ENCODE measurements at places on chromosomes 16 and 17.

GRCh38 chr16:87464691-87465300 lies 28.0 kb downstream of the ZCCHC14 start:
- DNase-seq = peak; percentile 63

- DNase-seq = no peak
These were observed 105.7 kb downstream of the C17orf67 start for GRCh38 chr17:56727876-56728617.

DNA sequence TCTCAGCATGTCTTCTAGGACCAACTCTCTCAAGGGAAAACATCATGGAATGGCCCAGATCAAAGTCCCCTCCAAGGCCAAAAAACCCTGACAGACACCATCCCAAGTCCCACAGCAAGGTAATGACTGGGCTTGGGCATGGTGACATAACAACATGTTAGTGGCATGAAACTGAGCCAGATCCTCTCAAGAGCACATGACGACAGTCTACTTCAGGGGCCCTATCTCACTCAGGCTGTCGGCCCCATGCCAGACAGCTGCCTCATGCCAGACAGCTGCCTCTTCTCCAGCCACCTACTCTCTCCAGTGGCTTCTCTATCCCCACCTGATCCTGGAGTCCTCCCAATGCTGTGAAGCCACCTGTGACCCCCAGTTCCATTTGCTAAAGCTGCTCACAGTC lies 18.4 kb downstream of the HSD11B2 start:
- DNase-seq = no peak

- DNase-seq = no peak
These were observed 13.4 kb upstream of the CRHR1 start for GRCh38 chr17:45770632-45771270.

DNA sequence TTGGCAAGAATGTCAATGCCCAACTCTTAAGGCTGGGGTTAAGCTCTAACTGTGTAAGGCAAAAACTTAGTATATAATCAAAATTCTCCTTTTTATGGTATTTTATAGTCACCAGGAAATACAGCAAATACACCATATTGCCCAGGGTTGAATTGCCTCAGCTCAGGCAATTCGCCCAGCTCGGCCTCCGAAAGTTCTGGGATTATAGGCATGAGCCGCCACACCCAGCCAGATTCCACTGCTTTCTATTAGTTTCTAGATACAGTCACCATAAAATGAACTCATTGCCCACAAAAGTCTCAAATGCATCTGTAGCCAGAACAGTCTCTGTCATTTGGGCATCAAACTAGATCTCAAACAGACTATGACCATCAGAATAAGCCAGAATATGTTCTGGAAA lies 238.7 kb upstream of the TOX3 start:
- DNase-seq = no peak

DNA sequence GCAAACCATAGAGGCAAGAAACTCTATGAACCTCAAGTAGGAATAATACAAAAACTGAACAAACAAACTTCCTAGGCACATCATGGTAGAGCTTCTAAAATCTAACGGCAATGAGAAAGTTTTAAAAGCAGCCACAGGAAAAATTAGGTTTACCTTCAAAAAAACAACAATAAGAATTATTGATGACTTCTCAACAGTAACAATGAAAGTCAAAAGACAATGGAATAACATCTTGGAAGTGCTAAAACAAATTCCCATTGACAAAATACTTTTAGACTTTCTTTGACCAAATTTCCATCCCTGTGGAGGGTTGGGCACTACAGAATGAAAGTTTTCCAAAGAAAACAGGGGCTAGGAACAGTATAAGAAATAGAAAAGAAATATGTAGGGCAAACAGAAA lies 222.9 kb upstream of the ERCC4 start:
- no peak for DNase-seq

DNA sequence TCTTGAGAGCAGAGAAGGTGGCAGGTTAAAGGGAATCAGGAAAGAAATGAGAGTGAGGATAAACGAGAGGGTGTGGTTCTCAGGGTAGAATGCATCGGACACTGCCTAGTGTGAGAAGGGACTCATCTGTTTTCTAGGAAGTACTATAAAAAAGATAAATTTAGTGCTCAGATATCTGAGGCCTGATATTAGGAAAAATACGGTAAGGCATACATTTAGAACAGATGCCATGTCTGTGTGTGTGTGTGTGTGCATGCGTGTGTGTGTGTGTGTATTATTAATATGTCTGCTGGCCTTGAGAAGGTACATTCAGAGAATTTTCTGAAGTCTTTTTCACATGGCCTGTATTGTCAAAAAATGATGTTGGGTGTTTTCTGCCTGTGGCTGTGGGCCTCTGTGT lies 414.8 kb downstream of the MAF start:
- DNase-seq = no peak

GRCh38 chr17:61196799-61197198 lies 202.8 kb upstream of the TBX2 start:
- DNase-seq = no peak

GRCh38 chr17:19424934-19425868 lies 14.2 kb downstream of the RNF112 start:
- no peak for DNase-seq

- DNase-seq = no peak
These were observed 80.3 kb downstream of the ARHGAP23 start for GRCh38 chr17:38508570-38508950.

GRCh38 chr16:67666559-67667452 lies at the start of the genes C16orf86 and ENKD1:
C16orf86 (plus strand) TSS chr16:67666814; CDS start chr16:67666971, 157 bp downstream.
ENKD1 (minus strand) TSS chr16:67666750; CDS start chr16:67666442, 308 bp downstream.
- peak; percentile 83 for DNase-seq

GRCh38 chr16:31215287-31216162 lies 1.4 kb downstream of the PYDC1 start:
- no peak for DNase-seq

DNA sequence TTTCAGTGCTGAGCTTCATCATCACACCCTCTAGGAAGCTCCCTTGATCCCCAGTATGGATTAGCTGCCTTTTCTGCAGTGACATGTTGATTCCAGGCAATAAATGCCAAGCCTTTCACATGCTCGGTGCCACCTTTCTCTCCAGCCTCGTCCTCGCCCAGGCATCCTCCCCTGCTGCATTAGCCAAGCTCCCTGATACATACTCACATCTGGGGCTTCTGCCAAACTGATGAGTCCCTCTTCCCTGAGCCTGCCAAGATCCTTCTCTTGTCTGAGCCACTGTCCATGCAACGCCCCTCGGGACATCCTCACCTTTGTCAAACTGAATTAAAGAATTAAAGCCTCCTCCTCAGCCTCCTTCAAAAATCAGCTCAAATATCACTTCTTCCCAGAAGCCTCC lies 538.5 kb upstream of the CDH11 start:
- no peak for DNase-seq

GRCh38 chr17:31431852-31432658 lies 40.6 kb downstream of the RAB11FIP4 start:
- DNase-seq = no peak

DNA sequence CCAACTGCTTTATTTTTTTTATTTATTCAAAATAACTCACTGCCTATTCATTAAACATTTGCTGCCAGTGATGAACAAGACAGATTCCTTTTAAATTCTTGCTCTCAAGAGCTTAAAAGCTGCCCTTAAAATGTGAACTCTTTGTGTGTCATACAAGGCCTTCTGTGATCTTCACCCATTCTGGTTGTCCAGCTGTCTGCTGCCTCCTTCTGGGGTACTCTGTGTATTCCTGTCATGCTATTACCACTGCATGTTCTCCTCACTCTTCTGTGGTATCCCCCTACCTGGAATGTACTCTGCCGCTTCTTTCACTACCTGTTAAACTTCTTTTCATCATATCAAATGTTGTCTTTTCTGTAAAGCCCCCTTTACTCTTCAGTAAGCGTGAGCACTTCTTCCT lies 165.8 kb downstream of the CHD9 start:
- no peak for DNase-seq

GRCh38 chr16:87465306-87465705 lies 27.5 kb downstream of the ZCCHC14 start:
- DNase-seq = peak; percentile 65

DNA sequence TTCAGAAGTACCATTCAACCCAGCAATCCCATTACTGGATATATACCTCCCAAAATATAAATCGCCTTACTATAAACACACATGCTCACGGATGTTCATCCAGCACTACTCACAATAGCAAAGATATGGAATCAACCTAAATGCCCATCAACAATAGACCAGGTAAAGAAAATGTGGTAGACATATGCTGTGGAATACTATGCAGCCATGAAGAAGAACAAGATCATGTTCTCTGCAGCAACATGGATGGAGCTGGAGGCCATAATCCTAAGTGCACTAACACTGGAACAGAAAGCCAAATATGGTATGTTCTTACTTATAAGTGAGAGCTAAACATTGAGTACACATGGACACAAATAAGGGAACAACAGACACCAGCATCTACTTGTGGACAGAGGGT lies 7.8 kb downstream of the ALOX15 start:
- no peak for DNase-seq

- no peak for DNase-seq
These were observed 153.9 kb downstream of the PARN start for GRCh38 chr16:14476183-14476582.

DNA sequence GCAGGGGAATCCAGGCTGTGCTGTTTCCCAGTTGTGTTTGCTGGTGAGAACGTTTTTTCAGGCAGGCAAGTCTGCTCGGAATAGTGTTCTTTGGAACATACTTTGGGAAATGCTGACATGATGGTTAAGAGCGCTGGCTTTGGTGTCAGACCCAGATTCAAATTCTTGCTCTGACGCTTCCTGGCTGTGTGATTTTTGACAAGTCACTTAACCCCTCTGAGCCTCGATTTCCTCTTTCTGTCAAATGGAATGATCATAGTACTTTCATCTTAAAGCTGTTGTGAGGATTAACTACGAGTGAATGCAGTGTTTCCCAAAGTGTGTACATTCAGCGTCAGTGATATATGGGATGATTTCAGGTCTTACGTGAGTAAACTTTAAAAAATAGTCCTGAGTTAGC lies 4.8 kb downstream of the FBRS start:
- no peak for DNase-seq

GRCh38 chr17:13209081-13209480 lies 191.3 kb upstream of the ELAC2 start:
- no peak for DNase-seq

DNA sequence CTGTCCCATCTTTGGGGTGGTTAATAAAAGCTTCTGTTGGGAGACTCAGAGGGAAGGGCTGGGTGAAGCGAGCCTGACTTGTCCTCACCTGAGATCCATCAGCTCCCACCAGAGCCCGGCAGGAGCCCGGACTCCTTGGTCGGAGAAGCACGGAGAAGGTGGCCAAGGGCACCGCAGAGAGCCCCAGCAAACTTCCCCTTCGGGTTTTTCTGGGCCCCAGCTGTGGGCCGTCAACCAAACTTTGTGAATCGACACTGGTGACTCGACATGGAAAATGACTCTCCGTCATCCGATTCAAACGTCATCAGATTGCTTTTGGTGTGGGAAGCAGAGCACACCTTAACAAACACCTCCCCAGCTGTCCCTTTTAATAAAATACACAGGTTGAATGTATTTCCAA lies 21.4 kb downstream of the ENPP7 start:
- no peak for DNase-seq

GRCh38 chr16:25126820-25127232 lies 15.3 kb downstream of the LCMT1 start:
- no peak for DNase-seq

DNA sequence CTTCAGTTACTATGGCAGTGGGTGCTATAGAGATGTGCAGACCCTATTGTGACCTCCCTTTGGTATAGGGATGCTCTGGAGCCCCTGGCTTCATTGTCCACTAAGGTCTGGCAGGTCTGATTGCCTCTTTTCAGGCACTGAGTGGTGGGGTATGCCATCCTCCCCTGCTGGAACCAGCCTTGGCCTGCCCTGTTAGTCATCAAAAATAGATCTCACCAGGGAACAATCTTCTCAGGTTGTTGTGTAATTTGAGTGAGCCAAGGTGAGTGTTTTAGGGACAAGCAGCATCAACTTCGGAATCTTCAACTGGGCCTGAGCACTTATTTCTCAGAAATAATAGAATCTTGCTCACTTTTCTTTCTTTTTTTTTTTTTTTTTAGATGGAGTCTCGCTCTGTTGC lies 19.6 kb downstream of the HMOX2 start:
- DNase-seq = no peak

DNA sequence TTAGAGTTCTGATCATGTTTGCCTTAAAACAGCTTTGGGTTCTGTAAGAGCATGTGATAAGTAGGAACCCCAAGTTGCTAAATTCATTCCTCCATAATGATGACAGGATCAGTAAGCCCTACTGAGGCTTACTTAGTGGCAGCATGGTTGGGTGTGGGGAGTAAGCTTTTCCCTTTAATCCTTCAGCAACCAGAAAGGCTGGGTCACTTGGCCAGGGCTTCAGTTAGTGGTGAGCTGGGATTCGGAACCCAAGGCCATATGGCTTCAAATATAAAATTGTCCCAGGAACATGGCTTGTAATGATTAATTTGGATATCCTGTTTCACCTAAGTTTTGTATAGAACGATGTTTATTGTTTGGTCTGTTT lies 850 bp downstream of the GINS3 start:
- no peak for DNase-seq

- no peak for DNase-seq
These were observed 210.6 kb downstream of the KCNJ2 start for GRCh38 chr17:70379945-70380344.

DNA sequence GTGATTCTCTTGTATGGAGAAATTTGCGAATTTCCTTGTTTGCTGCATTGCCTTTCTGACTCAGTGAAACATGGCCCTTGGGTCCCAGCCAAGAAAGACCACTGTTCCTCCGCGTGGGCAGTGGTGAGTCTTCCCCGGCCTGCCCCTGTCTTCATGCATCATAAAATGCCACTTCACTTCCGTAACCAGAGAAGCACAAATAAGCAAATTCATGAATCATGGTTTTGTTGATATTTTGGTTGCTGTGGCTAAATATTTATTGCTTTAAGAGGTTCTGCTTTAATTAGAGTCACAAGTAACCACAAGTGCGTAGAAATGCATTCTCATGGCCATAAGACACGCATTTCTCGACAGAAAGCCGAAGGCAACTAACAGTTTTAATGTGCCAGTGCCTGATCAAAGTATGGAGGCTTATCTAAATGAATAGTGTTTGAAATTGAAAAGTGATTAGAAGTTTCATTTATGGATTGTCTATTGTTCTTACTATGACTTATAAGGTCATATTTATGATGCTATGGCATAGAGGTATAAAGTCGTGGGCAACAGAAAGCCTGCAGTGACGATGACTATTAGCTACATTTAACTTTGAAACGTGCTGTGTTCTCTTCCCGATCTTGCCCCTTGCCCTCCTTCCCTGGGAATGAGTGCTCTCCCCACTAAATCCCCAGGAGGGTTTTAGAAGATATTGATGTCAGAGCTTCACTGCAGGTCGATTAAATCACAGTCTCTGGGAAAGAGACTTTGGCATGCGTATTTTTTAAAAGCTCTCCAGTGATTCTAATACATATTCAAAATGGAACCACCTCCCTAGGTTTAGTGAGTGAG lies 76.0 kb downstream of the WIPI1 start:
- no peak for DNase-seq

- no peak for DNase-seq
These were observed 6.8 kb downstream of the KIF19 start for GRCh38 chr17:74332763-74333283.

All from muscle of arm (tissue), 14 donors.